Stimulated activated CD4-positive, alpha-beta T cell treated with anti-CD3 and anti-CD28 coated beads, Interleukin-4, amount 100 ng/mL, for 1 hour (primary cell): ENCODE measurements at places on chromosomes 5 and 9.

DNA sequence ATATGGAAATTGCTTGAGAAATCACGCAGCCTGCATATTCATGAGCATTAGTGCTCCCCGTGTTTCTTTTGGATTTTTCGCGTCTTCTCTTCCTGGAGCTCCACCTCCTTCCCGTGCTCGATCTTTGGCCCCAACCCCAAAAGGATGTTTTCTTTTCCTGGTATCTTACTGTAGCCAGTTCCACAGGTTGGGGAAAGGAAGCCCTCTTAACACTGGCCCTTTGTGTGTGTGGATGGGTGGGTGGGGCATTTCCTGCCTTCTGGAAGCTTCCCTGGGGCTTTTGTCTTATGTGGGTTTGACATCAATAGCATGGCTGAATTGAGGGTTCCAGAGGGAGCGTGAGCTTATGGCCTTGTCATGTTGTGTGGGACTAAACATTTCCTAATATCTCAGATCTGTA is 21.9 kb downstream of the STXBP1 start:
- DNase-seq: no peak

DNA sequence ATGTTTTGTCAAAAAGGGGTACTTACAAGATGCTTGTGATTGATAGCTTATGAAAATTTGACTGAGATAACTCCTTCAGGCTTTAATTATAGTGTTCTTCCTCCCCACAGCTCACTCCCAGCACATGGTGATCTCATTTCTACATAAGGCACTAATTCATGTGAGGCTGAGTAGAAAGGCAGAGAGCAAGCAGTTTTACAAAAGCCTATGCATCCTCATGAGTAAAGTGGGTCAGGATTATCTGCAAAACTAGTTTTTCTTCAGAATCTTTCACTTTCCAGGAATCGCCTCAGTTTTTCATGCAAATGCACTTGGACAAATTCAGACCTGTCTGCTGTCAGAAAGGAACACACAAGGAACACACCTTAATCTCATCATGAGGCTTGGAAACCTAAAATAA is 92.1 kb upstream of the FBN2 start:
- no peak for DNase-seq

DNA sequence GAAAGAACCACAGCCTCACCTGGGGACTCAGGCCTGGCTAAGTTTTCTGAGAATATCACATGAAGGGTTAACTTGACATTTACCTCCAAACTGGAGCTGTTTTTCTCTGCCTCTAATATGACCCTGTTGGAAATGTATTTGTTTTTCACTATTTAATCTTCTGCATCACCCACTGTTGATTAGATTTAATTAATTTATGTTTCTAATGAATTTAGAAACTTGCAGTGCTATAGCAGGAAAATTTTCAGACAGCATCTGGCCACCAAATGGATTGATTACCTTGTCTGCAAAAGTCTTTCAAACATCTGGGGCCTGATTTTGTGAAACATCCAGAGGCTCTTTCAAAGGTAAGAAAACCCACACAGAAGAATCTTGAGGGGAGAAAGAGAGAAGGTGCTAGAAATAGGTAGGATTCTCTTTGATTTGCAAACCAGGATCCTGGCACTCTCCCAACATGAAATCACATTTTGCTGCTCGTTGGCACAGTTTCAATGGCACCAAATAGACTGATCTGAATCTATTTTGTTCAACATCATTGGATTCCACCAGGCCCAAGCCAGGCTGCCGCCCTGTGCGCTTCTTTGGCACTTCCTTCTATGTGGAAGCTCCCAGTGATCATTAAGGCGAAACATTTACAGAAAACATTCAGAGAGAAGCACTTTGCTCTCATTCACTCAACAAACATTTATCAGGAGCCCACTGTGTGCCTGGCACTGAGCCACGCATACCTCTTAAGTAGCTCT is 157.3 kb downstream of the PPP2R2B start:
- no peak for DNase-seq

DNA sequence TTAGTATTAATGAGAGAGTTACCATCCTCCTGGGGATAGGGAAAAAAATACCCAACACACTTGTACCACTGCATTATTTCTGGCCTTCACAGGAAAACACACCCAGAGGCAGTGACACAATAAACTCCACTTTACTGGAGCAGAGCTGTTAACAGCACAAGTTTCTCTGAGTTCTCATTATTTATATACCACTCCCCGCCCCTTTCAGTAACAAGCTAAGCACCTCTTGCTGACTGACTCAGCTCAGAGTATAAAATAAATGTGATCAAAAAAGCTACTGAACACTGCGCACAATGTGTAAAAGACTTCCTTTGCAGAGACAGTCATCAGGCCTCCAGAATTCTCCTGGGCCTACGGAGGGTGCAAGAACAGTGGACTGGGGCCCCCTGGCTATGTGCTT is 21.6 kb downstream of the KLF9 start:
- DNase-seq: no peak

- no peak for DNase-seq
Measured at GRCh38 chr5:2251298-2251697, 368.6 kb upstream of the IRX4 start.

GRCh38 chr5:72720205-72720604 is 96.3 kb upstream of the TNPO1 start:
- DNase-seq: no peak

- no peak for DNase-seq
Measured at GRCh38 chr5:172071309-172071875, 65.0 kb upstream of the FBXW11 start.

- no peak for DNase-seq
Measured at GRCh38 chr9:132365986-132366385, 11.2 kb upstream of the SETX start.

DNA sequence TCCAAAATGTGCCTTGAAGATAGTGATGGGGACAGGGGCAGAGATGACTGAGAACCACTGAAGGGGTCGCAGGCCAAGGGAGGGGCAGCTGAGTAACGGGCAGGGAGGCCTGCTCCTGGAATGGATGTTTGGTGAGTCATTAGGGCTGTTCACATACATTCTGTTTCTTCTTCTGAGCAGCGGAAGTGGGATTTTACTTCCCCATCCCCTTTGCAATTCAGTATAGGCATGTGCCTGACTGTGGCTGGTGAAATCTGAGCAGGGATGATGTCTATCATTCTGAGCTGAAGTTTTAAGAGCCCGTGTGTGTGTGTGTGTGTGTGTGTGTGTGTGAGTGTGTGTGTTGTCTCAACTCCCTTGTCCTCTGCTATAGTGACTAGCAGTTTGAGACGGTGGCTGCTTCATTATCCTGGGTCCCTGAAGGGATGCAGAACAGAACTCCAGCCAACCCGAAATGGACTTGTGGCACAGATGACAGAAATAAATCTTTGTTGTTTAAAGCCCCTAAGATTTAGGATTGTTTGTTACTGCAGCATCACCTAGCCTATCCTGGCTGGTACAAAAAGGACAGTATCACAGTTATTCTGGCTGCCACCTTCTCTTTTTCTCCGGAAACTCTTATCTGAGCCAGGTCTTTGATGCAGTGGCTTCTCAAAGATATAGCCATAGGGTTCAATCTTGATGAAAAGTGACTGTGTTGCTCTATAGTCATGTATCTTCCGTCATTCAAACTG is 29.2 kb upstream of the TGFBI start:
- no peak for DNase-seq

DNA sequence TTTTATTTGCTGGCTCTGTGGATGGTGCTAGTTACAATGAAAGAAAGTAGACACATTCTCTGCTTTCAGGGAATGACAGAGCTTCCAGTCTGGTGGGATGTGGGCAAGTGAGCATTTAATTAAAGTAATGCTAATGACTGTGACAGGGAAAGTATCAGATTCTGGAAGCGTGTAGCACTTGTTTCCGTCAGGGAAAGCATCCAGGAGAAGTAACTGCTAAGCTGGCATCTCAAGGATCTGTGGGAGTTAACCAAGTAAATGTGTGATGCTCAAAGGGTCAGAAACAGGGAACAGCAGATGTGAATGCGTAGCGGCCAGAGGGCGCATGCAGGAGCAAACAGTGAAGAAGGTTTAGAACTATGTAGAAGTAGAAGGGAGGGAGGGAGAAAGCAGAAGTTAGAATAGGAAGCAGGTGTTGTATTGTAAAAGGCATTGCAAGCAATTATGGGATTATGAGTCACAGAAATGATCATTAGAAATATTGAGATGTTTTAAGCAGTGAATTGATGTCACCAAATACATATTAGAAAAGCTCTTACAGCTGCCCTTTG is 12.2 kb downstream of the KLHL9 start:
- no peak for DNase-seq

- no peak for DNase-seq
Measured at GRCh38 chr9:92561374-92562330, 25.9 kb upstream of the ECM2 start.

- no peak for DNase-seq
Measured at GRCh38 chr9:104903609-104904008, 24.3 kb downstream of the ABCA1 start.

DNA sequence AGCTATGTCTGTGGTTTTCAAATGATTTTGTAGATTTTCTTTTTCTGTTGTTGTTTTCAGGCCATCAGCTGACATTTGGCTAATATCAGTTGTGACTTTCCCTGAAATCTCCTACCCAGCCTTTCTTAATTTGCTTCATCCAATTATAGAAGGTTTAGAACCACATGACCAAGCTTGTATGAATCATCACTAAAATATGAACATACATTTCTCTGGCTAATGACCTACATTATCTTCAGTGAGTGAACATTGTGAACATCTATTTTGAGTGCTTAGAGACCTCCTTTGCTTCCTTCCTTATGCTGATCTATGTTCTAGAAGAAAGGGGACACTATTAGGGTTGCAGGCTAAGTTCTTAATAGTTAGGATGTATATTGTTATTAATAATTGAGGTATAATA is 532.5 kb downstream of the RAB3C start:
- no peak for DNase-seq

- no peak for DNase-seq
Measured at GRCh38 chr9:33498387-33498786, 24.7 kb upstream of the NOL6 start.

DNA sequence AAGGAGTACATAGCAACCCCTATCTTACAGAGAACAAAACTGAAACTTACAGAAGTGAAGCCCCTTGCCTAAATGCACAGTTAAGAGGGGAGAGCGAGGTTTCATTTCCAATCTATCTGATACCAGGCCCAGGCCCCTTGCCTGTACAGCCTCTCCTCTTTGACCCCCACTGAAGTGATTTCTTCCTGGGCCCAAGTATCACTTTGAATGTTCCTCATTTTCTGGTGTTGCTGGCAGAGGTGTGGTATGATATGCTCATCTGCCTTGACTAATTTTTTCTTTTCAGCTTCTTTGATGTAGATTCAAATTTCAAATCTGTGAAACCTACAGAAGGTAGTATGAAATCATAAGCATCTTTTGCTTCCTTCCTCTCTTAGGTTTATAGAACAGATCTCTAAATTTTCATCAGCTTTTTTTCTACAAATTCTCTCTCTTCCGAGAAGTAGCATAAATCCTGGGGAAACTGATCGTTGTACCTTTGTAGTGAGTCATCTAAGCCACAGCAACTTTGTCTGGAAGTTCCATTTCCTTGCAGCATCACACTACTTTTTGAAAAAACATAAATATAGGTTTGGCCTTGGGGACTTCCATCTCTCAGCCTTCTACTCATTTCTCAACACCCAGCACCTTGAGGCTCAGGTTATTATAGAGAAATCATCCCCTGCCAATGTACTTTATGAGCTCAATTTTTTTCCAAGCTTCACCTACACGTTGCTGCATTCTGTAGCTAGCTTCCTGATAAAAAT is 402.4 kb upstream of the PTGER4 start:
- DNase-seq: no peak

DNA sequence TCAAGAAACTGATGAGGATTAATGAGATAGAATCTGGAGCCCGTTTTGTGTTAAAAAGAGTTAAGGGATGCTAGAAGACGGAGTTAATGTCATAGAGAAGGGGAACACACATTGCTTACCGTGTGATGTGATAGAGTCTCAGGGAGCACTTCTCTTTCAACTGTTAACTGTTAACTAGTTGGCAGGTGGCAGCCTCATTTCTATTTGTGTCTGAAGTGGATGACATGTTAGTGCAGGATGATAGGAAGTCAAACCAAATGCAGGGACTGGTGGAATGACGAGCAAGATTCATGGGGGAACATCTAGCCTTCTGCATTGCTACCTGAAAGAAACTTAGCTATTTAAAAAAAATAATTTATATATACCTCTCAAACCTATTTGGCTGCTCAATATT is 222.7 kb downstream of the MAST4 start:
- DNase-seq: no peak

- DNase-seq: no peak
Measured at GRCh38 chr5:43400082-43400481, 12.1 kb downstream of the CCL28 start.

- DNase-seq: no peak
Measured at GRCh38 chr5:141804475-141804874, 73.7 kb downstream of the PCDH1 start.

GRCh38 chr5:40071870-40072269 is 607.8 kb upstream of the PTGER4 start:
- DNase-seq: no peak

GRCh38 chr9:130599625-130600024 is 20.2 kb downstream of the FUBP3 start:
- no peak for DNase-seq

GRCh38 chr9:79577969-79578723 is 6.4 kb downstream of the TLE4 start:
- DNase-seq: no peak

DNA sequence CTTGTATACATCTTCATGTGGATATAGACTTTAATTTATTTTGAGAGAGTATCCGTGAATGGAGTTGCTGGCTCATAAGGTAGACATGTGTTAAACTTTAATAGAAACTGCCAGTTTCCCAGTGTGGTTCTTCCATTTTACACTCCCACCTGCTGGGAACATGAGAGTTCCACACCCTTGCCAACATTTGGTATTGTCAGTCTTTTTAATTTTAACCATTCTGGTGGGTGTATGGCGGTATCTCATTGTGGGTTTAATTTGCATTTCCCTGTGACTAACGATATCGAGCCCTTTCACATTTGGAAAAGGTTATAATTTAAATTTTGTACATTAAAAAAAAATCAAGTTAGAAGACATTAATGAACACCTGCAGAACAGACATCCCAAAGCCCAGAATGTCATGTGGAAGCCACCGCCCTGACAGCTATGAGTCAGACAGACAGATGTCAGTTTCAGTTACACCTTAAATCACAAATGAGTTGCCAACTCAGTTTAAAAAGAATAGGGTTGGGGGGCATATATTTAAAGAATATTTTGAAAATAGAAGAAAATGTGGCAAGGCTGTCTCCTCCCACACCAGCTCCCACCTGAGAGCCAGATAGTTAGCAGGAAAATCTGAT is 36.9 kb downstream of the ANKRD33B start:
- peak; percentile 20 for DNase-seq

DNA sequence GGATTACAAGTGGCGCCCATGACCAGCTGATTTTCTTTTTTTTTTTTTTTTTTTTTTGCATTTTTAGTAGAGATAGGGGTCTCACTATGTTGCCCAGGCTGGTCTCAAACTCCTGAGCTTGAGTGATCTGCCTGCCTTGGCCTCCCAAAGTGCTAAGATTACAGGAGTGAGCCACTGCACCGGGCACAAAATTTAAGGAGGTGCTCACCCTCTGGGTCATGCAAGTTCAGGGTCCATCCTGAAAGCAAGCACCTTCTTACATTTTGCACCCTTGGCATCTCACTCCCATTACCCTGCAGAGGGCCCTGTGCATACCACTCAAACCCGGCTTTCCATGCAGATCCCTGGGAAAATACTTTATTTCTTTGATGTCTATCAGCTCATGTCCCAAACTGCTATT is 95.6 kb upstream of the ADRA1B start:
- DNase-seq: no peak
